Left renal pelvis (tissue), 4 donors: ENCODE measurements at places on chromosomes 1 and 21. TPM values are rescaled to one million over a fixed set of nuclear protein-coding genes. Genes with fewer than 3 reads are reported as not detected.

Gene CFAP141
- polyA plus RNA-seq, result not detected

- no peak for DNase-seq
Observed at GRCh38 chr1:245215071-245215470, 60.3 kb downstream of the KIF26B start.

GRCh38 chr1:118859999-118860398 is 128.1 kb downstream of the TBX15 start:
- no peak for DNase-seq

GRCh38 chr1:82880506-82880905 is 1079.8 kb downstream of the ADGRL2 start:
- no peak for DNase-seq

- no peak for DNase-seq
Observed at GRCh38 chr1:235009561-235010306, 118.9 kb downstream of the TOMM20 start.

DNA sequence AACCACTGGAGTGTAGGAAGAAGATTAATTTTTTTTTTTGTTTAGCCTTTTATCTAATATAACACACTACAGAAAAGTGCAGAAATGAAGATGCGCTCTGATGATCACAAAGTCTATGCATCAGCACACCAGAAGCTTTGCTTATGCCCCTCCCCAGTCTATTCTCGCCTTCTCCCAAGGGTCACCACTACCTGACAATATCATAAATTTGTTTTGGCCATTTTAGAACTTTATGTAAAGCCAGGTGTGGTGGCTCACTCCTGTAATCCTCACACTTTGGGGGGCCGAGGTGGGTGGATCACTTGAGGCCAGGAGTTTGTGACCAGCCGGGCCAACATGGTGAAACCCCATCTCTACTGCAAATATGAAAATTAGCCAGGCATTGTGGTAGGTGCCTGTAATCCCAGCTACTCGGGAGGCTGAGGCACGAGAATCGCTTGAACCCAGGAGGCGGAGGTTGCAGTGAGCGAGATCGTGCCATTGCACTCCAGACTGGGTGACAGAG is 231.3 kb downstream of the FOXD2 start:
- no peak for DNase-seq

Gene LCE1A
- not detected for polyA plus RNA-seq

Gene ATP8B2
- 30.0 TPM for polyA plus RNA-seq

Gene TMPRSS15
- polyA plus RNA-seq, result 0.07 TPM

DNA sequence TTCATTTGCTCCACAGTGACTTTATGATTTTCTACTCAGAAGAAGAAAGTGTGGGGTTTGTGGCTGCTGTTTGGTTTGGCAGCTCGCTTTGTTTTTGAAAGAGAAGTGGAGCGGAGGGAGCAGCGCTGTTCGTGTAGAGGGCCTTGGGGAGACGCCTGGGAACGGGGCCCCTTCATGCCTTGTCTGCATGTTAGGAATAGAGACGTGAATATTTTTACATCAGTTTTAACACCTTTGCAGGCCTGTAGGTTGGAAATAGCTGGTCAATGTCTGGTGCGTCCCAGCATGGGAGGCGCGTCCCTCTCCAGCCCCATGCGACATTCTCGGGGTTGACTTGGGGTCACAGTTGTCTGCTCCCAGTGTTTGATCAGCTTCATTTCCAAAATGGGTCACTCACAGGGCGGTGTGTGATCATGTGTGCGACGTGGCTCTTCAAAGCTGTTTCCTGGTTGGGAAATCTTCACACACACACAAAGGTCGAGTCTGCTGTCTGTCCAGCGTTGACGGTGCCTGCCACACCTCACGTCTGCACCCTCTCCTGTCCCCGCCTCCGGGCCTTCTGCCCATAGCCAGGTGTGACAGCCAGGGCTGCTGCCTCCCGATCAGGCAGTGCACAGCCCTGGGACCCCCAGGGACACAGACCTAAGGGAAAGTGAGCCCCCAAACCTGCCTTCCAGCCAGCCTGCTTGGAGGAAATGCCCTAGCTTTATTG is 149.2 kb downstream of the PSMG1 start:
- no peak for DNase-seq

- no peak for DNase-seq
Observed at GRCh38 chr1:152577168-152577567, 3.1 kb downstream of the LCE3D start.

GRCh38 chr1:112672842-112673241 is 1.6 kb upstream of the MOV10 start:
- no peak for DNase-seq

- peak; percentile 71 for DNase-seq
Observed at GRCh38 chr1:69263921-69264391, 303.8 kb upstream of the LRRC7 start.

GRCh38 chr1:54721719-54722118 is 6.1 kb downstream of the TTC4 start:
- DNase-seq, result no peak

- DNase-seq, result no peak
Observed at GRCh38 chr1:30986755-30987154, 78.2 kb upstream of the SDC3 start.

DNA sequence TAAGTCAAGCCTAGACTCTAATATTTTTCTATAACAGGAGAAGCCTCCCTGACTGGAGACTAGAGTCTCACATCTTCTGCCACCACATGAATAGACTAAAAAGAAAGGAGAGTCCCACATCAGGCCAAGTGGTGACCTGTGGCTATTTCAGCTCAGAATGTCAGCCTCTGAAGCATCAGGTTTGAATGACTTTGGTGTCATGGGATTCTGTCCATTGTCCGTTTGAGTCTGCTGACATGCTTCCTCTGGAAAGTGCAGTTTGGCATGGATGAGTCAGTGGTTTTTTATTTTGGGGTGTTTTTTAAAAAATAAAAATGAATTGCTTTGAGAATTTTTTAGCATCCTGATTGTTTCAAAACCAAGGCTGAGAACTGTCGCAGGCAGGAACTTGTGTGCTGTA is 19.5 kb downstream of the DYRK3 start:
- DNase-seq, result no peak

GRCh38 chr1:48864913-48865312 is 88.2 kb upstream of the BEND5 start:
- DNase-seq, result no peak

DNA sequence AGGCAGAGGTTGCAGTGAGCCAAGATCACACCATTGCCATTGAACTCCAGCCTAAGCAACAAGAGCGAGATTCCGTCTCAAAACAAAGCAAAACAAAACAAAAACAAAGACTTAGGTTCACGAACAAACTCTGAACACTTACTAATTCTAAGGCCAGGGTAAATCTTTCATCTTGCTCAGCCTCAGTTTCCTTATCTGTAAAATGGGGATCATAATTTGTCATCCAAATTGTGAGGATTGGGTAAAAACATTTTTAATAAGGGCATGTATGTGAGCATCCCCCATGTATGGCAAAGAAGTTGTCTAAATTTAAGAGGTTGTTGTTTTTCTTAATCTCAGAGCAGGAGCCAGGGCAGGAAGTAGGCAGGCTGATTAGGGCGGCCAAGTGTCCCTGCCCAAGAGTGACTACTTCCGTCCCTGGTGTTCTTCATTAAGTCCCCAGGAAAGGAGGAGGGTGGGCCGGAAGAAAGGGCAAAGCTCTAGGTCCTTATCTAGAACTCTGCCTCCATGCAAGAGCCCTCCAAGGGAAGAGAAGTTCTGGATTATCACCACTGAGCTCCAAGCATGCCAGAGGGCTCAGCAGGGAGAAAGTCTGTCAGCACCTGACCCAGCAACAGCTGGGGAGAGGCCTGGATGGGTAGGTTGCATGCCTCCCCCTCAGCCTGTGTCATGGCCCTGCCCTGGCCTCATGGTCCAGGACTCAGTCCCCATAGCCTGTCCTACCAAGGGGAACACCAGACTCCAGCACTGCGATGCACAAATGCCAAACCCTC is 49.9 kb upstream of the CLIC4 start:
- no peak for DNase-seq

DNA sequence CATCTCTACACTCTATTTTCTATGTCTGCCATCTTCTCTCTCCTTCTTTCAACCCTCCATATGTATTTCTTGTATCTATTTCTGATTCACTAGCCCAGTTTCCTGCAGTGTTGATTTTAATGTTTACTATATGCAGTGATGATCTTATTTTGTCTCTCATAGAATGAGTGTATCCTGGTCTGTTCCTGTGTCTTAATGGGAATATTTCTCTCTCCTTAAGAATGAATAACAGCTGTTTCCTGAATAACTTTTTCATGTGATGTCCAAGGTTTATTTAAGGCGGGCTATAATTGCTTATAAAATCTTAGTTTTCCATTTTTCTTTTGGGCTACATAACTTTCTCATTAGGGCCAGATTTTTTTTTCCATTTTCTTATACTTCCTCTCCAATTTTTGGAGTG is 144.5 kb downstream of the C1orf21 start:
- DNase-seq, result no peak

Gene KIF26B
- 35.9 TPM for polyA plus RNA-seq

DNA sequence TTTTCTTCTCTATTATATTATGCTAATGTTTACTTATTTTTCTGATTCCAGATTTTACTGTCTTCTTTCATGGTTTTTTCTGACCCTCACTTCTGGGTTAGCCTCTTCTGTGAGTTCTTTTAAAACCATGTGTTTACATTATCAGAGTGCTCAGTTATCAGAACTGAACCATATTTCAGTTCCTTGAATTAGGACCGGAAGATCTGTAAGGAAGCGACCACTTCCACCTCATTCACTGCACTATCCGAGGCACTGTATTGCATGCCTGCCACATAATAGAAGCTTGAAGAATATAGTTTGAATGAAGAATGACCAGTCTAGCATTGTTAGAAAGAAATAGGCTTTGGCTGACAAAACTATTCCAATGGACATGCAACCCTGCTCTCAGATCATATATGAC is 281.0 kb upstream of the DEPDC1 start:
- no peak for DNase-seq

Gene RHBDL2
- polyA plus RNA-seq, result 1.7 TPM

DNA sequence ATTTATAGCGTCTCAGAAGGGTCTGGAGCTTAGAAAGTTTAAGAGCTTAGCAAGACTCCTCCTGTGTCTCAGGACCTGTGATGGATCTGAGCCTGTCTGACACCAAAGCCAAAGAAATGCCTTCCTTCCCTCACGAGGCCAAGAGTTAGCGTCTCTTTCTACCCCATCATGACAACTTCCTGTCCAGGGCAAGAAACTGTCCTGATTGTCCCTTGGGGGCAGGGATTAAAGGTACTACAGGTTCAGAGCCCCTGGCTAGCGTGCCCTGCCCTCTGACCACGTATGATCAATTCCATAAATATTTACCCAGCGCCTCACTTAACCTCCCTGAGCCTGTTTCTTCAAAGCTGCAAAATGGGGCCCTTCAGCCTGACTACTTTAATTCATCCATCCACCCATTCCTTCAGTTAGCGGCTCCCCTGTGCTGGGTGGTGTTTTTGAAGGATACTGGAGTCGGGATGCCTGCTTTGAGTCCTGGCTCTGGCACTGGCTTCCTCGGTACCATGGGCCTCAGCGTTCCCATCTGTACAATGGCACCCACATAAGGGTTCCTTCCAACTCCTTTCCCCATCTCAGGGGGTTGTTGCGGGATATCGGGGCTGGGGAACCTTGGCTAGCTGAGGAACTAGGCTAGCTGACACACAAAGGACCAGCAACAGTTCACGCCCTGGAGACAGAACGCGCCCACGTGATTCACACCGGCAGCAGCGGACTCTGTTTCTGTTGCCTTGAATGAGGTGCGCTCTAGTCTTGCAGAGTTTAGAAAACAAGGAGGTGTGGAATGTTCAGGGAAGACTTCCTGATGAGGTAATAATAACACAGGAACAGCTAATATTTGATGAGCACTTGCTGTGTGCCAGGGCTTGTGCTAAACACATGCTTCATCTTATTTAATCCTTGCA is 23.0 kb upstream of the EPHA2 start:
- DNase-seq, result no peak

DNA sequence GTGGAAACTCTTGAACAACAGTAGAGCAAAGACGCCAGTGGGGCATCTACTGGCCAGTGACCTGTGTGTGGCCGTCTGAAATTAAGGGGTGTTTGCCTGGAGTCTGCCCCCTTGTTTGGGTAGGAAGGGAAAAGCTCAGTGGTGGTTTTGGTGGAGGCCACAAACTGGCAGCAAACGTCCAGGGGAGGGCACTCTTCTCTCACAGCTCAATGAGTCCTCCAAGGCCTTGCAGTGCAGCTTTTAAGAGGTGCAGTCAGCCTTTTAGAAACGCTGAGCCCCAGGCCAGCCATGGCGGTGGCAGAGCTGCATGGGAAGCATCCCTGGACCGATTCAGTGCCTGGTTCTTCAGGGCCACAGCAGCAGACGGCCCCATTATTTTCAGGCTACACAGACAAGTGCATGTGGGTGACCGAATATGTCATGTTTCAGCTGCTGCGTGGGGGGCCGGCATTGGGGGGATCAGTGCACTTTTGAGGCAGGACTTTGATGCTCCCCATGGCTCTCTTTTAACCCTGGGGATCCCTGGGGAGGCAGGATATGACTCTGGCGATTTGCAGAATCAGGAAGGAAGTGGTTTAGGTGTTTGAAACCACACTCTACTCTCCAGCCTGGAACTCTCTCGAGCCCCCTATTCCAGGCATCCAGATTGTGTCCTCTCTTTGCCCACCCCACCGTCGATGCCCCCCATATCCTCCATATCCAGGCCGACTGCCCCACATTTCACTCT is 414.0 kb downstream of the PRDM2 start:
- DNase-seq, result no peak

Gene ALDH4A1
- polyA plus RNA-seq, result 13.2 TPM

- no peak for DNase-seq
Observed at GRCh38 chr21:37061926-37062592, 10.8 kb downstream of the PIGP start.

Gene BROX
- polyA plus RNA-seq, result 44.9 TPM

Gene PADI2
- 0.35 TPM for polyA plus RNA-seq

DNA sequence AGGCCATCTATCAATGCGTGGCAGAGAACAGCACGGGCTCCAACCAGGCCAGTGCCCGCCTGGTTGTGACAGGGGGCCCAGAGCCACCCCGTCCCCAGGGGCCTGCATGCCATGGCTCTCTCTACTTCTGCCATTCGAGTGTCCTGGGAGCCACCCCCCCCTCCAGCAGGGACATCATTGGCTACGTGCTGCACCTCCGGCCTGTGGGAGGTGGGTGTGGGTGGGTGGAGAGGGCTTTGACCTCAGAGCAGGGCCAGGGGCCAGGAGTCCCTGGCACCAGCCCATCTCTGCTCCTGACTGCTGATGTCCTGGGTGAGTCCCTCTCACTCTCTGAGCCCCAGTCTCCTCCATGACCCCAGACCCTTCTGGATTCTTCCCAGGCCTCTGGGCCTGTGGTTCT is 25.3 kb downstream of the SLC27A3 start:
- DNase-seq, result no peak

Gene TNFRSF4
- polyA plus RNA-seq, result 2.7 TPM

- no peak for DNase-seq
Observed at GRCh38 chr21:42722153-42722552, 68.7 kb downstream of the PDE9A start.

DNA sequence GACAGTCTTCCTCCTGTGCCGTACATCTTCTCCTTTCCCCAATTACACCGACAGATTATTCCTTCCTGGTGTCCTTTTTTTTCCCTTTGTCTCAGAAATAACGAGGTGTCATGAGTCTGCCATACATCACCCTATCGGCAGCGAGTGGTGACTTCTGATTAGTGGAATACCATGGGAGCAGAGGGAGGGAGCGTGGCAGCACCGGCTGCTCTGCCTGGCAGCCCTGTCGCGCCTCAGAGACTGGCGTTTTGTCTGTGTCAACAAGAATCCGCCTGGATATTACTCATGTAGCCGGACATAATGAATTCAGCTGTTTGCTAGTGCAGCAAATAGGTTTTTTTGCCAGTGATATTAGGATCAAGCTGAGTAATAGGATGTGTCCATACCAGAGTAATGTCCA is 51.8 kb downstream of the UTP25 start:
- no peak for DNase-seq

GRCh38 chr1:196779093-196779492 is 4.5 kb downstream of the CFHR3 start:
- DNase-seq, result no peak
